ENCODE measurements at places on chromosomes 7 and 10. TPM values are rescaled to one million over a fixed set of nuclear protein-coding genes. Genes with fewer than 3 reads are reported as not detected.

SPDYE8 gene
- not detected for total RNA-seq

MEOX2 gene
- total RNA-seq: 6.1 TPM

EXOC6 gene
- 17.7 TPM for total RNA-seq

NCF1 gene
- 2.1 TPM for total RNA-seq

STEAP1B gene
- total RNA-seq: 0.91 TPM

DNA sequence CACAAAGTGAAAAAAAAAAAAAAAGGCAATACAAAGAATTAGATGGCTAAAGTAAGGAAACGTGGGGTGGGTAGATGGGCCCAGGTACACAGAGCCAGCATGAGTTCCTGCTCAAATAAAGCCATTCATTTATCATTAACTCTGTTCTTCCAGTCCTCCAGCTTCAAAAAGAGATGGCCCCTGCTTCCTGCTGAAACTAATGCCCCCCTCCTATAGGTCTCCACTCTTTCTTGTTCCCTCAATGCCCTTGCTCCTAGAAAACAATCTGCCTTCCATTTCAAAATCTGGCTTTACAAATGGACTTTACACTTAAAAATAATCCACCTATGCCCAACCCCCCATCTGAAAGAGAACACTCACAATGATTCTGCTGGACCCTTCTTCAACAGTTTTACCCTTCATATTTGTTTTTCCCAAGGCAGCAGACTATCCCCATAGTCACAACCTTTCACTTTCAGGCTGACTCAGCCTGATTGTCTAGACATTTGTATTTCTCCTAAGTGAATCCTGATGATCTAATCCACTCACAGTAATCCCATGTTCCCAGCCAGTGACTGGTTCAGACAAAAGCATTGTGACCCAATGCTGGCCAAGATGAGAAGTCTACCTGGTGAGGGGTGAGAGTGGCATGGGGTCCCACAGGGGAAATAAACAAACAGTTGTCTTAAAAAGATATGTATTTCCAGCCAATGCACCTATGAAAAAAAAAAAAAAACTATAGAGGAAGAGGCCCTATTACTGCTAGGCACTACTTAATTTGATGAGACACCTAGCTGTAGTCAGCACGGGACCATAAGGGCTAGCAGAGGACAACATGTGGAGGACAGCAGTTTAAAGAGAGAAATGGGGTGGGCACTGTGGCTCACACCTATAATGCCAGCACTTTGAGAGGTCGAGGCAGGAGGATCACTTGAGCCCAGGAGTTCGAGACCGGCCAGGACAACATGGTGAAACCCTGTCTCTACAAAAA lies 74.6 kb upstream of the GRID1 start:
- no peak for DNase-seq

GRCh38 chr10:79256264-79256806 lies 90.9 kb upstream of the PPIF start:
- DNase-seq: no peak

GRCh38 chr10:78215645-78216044 lies 182.0 kb downstream of the RPS24 start:
- peak; percentile 83 for DNase-seq

DNA sequence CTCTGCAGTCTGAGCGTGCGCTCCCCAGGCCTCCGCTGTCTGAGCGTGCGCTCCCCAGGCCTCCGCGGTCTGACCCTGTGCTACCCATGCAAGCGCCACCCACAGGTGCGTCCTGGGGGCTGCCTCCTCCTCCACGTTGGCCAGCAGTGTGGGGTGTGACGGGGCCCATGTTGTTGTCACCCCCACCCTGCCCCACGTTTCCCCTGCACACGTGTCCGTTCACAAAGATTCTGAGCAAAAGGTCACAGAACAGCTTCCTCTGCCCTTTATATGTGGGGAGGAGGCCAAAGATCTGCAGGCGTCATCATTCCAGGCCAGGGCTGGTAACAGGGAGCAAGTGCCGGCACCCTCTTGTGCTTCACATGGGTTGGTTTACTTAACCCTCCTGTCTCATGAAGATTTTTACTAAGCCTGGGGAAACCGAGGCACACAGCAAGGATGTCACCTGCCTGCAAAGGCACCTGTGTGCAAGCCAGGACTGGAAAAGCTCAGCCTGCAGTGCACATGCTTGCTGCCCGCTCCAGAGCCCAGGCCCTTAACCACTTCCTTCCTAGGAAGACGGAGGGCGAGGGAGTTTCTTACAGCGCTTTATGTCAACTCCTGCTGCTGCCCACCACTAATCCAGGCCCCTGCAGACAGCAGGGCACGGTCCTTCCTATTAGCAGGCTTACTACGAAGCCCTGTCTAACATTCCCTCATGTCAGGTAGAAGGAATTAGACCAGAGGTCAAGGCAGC lies 4.8 kb downstream of the GPR146 start:
- DNase-seq: no peak

DNA sequence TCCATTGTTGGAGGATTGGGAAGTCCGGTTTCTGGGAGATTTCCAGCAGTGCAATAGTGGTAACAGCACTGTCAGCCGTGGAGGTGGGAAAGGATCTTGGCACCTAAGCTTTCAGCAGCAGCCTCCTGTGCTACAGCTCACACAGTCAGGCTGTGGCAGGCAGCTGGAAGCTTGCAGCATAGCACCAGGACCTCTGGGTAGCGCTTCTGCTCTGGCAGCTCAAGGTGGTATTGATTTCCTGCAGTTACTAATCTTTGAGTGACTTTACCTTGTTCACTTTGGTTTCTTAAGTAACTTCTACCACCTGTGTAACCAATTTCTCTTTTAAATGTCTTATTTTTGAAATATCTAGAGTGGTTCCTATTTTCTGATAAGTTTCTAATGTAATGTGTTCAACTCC lies 130.5 kb downstream of the LHFPL3 start:
- no peak for DNase-seq

DNA sequence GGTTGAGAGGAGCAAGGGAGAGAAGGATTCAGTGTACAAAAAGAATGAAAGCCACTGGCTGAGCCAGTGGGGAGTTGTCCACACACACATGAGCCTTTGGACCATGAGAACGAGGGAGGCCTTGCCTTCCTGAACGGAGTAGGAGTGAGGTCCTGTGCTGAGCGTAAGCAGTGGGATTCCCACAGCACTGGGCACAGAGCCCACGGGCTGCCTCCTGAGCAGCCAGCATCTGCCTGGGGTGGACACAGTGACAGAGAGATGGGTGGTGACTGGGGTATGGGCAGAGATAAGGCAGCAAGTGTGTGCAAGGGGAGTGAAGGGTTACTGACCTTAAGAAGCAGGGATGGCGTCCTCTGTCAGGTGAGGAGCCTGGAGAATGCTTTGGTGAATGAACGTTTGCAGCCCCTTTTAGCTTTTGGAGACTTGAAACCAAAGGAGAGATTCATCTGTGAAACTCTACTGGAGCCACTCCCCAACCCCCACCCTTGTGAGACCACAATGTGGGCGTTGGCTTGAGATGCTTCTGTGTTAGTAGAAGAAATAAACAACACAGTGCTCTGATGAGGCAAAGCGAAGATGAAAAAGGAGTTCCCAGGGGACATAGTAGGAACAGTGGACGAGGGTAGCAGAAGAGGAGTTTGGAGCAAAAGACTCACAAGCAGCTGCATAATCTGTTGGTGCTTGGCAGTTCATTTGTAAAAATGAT lies 56.5 kb downstream of the FIGNL1 start:
- no peak for DNase-seq

GRCh38 chr7:40437498-40437897 lies 302.7 kb downstream of the SUGCT start:
- no peak for DNase-seq

Data from psoas muscle (tissue), 8 donors.